Posterior vena cava (tissue), 2 donors: ENCODE measurements at places on chromosomes 4 and X. TPM values are rescaled to one million over a fixed set of nuclear protein-coding genes. Genes with fewer than 3 reads are reported as not detected.

GSPT2 gene
- 7.6 TPM for total RNA-seq

ANKRD50 gene
- 39.9 TPM for total RNA-seq

MND1 gene
- 0.90 TPM for total RNA-seq

ARL13A gene
- not detected for total RNA-seq

AKAP4 gene
- not detected for total RNA-seq

FGFBP1 gene
- not detected for total RNA-seq

RHOXF1 gene
- not detected for total RNA-seq

OTUD6A gene
- total RNA-seq = not detected

ATRX gene
- 94.2 TPM for total RNA-seq
